ENCODE measurements at places on chromosomes 1 and 21.

GRCh38 chr1:3356827-3357460, 97.5 kb upstream of the ARHGEF16 start:
- no peak for DNase-seq

DNA sequence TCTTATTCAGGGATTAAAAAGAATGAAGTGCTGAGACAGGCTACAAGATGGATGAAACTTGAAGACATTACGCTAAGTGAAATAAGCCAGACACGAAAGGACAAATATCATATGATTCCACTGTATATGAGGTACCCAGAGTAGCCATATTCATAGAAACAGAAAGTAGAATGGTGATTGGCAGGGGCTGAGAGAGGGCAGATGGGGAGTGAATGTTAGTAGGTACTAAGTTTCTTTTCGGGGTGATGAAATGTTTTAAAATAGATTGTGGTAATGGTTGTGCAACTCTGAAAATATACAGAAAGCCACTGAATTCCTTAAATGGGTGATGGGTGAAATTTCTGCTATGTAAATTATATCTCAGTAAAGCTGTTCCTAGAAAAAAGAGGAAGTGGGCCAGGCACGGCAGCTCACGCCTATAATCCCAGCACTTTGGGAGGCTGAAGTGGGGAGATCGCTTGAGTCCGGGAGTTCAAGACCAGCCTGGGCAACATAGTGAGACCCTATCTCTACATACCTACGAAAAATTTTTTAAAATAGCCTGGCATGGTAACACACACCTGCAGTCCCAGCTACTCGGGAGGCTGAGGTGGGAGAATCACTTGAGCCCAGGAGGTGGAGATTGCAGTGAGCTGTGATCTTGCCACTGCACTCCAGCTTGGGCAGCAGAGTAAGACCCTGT, 15.9 kb downstream of the SLC27A3 start:
- no peak for DNase-seq

DNA sequence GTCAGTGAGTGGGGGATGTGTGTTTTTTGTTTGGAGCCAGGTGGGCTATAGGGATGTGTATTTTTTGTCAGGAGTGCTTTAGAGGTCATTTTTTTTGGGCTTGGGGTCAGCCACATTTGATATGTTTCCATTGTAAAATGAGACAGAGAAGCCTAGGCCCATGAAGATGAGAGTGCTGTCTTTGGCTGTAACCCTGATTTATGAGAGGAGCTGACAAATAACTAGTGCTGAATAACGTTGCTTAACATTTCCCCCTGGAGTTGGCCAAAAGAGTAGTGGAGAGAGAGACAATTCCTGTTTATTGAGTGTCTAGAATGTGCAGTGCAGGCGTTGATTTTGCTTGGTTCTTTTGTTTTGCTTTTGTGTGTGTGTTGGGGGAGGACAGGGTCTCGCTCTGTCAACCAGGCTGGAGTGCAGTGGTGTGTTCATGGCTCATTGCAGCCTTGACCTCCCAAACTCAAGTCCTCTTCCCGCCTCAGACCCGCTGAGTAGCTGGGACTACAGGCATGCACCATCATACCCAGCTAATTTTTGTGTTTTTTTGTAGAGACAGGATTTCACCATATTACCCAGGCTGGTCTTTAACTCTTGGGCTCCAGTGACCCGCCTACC, 64.7 kb downstream of the S1PR1 start:
- no peak for DNase-seq

GRCh38 chr1:10671622-10672342, 124.7 kb downstream of the CASZ1 start:
- DNase-seq, result no peak

DNA sequence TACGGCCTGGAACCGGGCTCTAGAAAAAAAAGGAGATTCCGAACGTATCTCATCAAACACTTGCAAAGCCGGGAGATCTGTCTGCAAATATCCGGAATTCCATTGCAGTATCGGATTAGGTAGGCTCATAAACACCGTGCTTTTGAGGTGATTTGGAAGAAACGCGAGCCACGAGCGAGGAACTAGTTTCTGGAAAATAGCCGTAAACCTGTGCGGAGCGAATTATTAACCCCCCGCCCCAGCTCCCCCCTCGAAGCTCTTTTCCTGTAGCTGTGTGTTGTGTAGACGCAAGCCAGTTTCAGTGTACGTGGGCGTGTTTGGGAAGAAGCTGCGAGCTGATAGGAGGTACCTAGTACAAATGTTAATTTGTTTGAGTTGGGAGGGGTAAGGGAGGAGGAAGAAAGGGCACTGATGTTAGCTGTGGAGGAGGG, 1.1 kb downstream of the RALGPS2 start:
- peak; percentile 90 for DNase-seq

DNA sequence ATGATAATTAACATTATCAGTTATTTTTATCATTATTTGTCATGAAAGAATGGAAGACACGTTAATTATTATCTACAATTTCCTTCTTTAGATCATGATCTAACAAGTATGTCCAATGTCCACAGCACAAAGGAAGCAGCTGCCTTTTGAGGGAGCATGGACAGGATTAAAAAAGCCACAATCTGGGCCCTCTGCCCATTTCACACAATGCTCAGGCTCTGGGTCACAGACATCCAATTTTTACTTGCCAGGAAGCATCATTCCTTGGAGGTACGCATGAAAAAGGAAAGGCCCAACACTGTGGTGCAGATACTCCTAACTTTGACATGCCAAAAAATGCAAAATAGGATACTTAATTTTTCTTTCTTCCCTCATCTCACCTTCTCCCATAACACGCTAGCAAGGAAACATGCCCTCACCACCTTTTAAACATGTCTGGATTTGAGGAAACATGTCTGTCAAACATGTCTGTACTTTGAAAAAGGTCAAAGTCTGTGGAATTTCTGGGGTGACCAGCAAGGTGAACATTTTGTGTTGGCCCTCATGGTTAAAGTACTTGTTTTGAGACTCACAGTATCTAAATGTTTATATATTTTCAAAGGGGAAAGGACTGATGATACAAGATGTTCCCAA, 40.0 kb downstream of the GADD45A start:
- DNase-seq, result peak; percentile 92

DNA sequence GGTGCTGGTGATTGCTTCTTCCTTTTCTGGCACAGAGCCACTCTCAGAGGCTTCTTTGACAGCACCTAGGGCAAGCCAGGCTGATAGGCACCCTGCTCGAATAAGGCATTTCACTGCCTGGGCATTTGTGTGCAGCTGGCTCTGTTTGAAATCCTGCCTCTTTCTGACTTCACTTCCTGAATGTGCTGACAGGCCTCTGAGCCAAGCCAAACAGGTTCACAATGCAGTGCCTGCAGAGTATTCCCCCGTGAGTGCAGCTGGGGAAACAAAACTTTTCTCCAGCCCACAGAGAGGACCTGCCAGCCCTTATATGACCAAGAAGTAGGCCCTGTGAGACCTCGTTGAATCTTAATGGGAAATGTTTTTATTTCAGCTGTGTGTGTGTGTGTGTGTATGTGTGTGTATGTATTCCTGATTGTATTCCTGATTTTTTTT, 10.4 kb downstream of the JUN start:
- DNase-seq, result no peak

GRCh38 chr1:171138980-171139379, 46.1 kb upstream of the FMO2 start:
- DNase-seq, result no peak

GRCh38 chr1:41135196-41135947, 106.7 kb downstream of the SCMH1 start:
- no peak for DNase-seq

GRCh38 chr1:203666609-203667008, 40.0 kb downstream of the ATP2B4 start:
- DNase-seq, result no peak

GRCh38 chr1:170318141-170318540, 172.4 kb downstream of the NTMT2 start:
- DNase-seq, result no peak

GRCh38 chr1:185731446-185731845, 2.7 kb upstream of the HMCN1 start:
- DNase-seq, result no peak

GRCh38 chr1:64691626-64692025, 53.2 kb upstream of the RAVER2 start:
- no peak for DNase-seq

Data from RCC 7860 (cell line).